ENCODE measurements at places on chromosomes 11 and 22.

- no peak for DNase-seq
Measured at GRCh38 chr22:35938226-35938625, 90.4 kb downstream of the RBFOX2 start.

GRCh38 chr11:257766-258493 is 20.3 kb upstream of the NLRP6 start:
- no peak for DNase-seq

- DNase-seq, result no peak
Measured at GRCh38 chr11:20566591-20567434, 32.6 kb upstream of the SLC6A5 start.

GRCh38 chr11:124518989-124519451 is 24.4 kb downstream of the OR8B12 start:
- DNase-seq, result no peak

GRCh38 chr22:19929586-19930550 is 11.7 kb upstream of the COMT start:
- no peak for DNase-seq

GRCh38 chr11:17601676-17602075 is 54.6 kb downstream of the OTOG start:
- no peak for DNase-seq

- no peak for DNase-seq
Measured at GRCh38 chr22:17242641-17243040, 23.4 kb upstream of the ADA2 start.

DNA sequence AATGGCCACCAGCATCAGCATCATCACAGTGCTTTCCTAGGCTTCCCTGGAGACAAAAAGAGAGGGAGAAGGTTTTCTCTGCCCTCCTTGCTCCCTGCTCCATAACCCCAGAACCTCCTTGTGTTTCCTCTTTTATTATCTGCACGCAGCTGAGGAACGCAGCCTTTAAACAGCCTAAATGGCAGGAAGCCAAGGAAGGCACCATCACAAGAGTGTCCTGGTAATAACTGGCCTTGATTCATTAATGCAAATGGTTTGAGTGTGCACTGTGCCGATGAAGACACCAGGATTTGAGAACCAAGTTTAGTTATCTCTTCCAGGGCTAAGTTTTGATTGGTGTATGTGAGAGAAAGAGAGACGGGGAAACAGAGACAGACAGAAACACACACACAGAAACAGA is 29.4 kb upstream of the DRD2 start:
- no peak for DNase-seq

GRCh38 chr22:38051900-38052862 is 5.0 kb upstream of the PICK1 start:
- DNase-seq, result peak; percentile 8

DNA sequence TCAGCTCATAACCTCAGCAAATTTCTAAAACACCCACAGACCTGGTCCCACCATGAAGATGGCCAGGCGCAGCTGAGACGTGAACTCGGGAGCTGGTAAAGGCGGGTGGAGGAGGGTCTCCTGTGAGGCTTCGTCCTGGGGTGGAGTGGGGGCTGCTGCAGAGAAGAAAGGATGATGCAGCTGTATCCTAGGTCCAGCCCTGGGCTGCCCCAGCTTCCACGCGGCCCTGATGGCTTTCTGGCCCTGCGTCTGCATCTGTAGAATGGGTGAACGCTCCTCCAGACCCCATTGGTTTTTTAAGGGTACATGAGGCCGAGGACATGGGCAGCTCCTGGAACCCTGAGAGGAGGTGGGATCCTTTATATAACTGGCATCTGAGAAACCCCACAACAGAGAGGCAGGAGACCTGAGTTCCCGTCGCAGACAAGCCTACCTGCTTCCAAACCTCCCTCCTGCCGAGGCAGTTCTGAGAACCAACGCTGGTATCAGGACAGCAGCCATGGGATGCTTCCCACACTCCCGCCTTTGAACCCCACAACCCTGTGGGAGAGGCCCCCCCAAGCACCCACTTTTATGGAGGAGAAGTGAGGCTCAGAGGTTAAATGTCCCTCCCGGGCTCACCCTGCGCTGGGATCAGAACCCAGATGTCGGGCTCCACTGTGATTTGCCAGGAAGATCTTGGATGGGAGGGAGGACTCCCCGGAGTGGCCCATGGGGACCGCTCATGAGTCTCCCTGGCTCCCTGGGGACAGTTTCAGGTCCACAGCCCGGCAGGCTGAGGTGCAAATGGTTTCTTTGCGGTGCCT is 55.2 kb upstream of the FGF3 start:
- no peak for DNase-seq

- DNase-seq, result no peak
Measured at GRCh38 chr11:123086305-123086704, 24.4 kb upstream of the HSPA8 start.

Data from NCI-H774 (cell line).